ENCODE measurements at places on chromosomes 1 and 21. TPM values are rescaled to one million over a fixed set of nuclear protein-coding genes. Genes with fewer than 3 reads are reported as not detected.

Gene PHC2
- total RNA-seq, result 16.4 TPM

Gene C4BPA
- total RNA-seq, result not detected

Gene CELA3B
- total RNA-seq, result not detected

Gene LCE1A
- total RNA-seq, result not detected

Gene LYSMD1
- 5.4 TPM for total RNA-seq

Gene CFH
- total RNA-seq, result not detected

Gene CYP4B1
- not detected for total RNA-seq

Gene GJC2
- 0.35 TPM for total RNA-seq

Gene ADPRS
- 23.0 TPM for total RNA-seq
